ENCODE measurements at places on chromosomes 5 and 9.

DNA sequence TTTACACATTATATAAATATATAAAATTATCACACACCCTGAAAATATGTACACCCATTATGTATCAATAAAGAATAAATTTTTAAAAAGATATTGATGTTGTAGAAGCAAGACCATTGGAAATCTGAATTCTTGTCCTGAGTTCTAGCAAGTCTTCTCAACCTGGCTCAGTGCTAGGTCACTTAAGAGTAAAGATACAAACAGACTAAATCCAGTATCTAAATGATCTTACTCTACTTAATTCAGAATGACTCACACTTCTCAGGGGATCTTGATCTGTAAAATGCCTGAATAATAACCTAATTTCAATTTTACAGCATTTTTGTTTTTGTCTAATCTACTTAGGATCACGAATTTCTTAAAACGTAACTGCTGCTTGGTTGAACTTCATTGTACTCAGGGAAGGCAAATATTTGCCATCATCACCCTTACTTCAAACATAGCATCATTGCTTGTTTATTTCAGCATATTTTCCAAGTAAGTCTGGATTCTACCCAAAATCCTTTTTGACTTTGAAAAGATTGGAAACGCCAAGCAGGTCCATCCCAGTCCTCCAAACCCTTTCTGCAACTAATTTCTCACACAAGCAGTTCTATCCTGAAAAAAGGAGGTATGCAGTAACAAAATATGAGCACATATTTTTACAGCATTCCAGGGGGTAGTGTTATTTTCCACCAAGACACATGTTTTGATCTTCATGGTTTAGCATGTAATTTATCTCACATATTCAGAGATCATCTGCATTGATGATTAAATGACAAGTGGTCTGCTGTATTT is 582.6 kb downstream of the PSAT1 start:
- peak; percentile 74 for DNase-seq

DNA sequence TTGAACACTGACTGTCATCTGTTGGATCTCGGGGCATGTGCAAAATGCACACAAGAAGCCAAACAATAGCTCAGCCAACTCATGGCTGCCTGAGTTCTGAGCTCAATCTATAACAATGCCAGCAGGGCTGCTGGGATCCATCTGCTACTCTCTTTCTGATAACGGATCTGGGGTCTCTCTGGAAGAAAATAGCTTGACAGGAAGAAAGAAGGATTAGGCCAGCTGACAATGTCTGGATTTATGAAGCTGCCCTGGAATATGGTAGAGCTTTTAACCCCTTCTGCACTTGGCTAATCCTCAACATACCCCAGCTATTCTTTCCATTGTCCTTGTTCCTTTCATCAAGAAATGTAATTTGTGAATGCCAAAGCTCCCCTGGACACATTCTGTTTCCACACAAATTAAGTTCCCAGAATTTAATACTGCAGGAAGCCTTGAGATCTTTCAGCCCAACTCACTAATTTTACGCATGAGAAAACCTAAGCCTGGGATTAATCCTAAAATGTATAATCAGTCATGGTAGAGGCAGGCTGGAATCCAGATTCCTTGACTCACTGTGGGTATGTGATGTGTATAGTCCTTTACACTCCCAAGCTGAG is 62.7 kb upstream of the PCA3 start:
- no peak for DNase-seq

- peak; percentile 45 for DNase-seq
Measured at GRCh38 chr9:108671176-108671575, 184.6 kb downstream of the ACTL7B start.

DNA sequence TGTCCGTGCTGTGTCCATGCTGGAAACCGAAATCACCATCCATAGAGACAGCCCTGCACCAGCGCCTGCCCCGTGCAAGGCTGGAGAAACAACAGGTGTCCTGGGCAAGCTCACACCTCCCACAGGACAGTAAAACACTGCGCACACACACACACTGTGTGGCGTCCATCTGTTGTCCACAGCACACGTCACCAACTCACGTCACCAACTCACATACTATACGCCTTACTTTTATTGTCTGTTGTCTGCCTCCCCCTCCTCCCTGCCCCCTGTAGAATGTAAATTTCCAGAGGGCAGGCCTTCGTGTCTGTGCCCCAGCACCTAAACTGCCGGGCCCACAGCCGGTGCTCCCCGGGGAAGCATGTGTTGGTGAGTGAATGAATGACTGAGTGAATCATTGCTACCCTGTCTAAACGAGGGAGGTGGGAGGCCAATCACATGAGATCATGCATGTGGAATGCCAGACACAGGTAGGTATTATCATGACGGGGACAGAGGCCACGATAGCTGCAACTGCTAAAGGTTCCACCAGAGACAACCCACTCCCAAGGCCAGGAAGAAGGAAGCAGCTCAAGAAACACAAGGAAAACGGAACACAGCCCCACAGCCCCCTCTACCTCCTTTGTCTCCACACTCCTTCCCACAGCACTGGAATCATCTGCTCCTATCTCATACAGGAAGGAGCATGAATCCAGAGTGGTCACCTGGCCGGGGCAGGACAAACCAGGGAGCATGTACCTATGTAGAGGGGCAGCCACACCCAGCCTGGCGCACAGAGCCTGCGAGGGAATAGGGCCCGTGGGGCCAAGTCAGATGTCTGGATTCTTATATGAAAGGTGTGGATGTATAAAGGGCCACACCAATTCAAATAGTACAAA is 41.9 kb downstream of the STK10 start:
- DNase-seq, result no peak

GRCh38 chr5:178553517-178553916 is 36.7 kb downstream of the COL23A1 start:
- DNase-seq, result no peak

DNA sequence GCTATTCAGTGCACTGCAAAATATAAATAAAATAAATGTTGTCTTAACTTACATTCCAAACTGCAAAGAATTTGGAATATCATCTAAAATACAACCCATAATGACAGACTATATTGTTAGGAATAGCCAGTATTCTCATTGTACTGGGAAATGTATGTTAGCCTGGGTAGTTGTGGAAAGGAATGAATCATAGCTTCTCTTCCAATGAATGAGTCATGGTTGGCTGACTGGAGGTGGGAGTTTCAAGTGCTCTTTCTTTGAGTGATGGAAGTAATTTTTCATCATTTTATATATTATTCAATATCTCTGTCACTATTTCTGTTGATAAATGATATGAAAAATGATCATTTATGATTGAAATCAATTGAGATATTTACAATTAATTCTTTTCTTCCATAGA is 158.6 kb upstream of the ARRDC3 start:
- peak; percentile 5 for DNase-seq

GRCh38 chr5:21882074-21882745 is 970.9 kb downstream of the CDH12 start:
- no peak for DNase-seq

- peak; percentile 25 for DNase-seq
Measured at GRCh38 chr5:13566871-13567339, 377.6 kb downstream of the DNAH5 start.

- no peak for DNase-seq
Measured at GRCh38 chr5:52799358-52799982, 11.8 kb downstream of the ITGA1 start.

- DNase-seq, result no peak
Measured at GRCh38 chr9:91515074-91515687, 91.5 kb upstream of the NFIL3 start.

DNA sequence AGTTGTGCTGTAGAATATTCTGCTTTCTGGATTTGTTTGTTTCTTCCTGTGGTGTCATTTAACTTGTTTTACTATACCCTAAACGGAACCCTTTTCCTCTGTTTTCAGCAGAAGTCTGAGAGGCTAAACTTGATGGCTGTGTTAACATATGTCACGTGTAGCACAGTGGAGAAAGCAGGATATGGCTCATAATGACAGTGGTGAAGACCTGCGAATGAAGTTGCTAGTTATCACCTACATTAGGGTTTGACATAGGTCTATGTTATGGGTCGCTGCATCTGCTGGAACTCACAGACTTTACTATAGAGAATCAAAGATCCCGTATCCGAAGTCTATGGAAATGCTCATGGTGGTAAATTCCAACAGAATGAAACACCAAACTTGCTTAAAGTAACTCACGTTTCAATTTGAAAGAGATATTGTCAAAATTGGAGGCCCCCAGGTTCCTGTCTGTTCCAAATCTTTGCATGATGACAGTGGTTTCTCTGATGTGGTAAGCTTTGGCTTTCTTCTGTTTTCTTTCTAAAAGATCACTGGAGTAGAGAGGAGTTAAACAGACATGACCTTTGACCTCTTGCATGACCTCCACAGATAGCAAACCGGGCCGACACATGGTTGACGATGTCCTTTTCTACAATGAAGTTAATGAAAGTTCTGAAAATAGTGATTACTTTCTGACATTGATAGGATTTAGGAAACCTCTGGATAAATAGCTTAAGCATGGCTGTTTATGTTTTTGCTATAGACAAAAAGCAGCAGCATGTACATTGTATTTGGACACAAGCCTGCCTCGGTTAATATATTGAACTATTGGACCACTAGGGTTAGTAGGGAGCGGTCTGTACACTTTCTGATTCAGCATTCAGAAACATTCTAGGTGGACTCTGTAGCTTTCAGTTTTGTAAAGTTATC is 3.1 kb upstream of the CATSPER3 start:
- DNase-seq, result no peak

GRCh38 chr9:133105461-133105770 is 15.6 kb downstream of the RALGDS start:
- no peak for DNase-seq

GRCh38 chr9:83956086-83956435 is 24.0 kb downstream of the HNRNPK start:
- peak; percentile 42 for DNase-seq

DNA sequence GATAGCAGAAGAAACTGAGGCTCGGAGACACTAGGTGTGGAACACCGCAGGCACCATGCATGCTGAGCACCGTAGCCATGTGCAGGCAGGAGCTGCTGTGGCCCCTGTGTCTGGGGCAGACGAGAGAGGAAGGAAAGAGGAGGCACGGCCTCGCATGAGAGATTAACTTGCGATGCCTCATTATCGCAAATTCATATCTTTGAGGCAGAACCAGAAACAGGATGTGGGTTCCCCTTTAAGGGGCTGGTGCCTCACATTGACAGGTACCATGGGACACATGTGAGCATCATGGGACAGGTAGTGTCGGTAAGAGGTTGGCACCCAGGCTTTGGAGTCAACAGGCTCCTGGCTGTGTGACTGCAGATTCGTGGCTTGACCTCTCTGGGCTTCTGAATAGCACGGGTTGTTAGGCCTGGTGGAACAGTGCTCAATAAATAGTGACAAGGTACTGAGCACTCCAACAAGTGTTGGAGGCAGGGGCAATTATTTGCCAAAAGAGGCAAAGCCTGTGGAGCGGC is 40.8 kb downstream of the NAIF1 start:
- no peak for DNase-seq

GRCh38 chr9:94787266-94787665 is 60.8 kb downstream of the AOPEP start:
- no peak for DNase-seq

DNA sequence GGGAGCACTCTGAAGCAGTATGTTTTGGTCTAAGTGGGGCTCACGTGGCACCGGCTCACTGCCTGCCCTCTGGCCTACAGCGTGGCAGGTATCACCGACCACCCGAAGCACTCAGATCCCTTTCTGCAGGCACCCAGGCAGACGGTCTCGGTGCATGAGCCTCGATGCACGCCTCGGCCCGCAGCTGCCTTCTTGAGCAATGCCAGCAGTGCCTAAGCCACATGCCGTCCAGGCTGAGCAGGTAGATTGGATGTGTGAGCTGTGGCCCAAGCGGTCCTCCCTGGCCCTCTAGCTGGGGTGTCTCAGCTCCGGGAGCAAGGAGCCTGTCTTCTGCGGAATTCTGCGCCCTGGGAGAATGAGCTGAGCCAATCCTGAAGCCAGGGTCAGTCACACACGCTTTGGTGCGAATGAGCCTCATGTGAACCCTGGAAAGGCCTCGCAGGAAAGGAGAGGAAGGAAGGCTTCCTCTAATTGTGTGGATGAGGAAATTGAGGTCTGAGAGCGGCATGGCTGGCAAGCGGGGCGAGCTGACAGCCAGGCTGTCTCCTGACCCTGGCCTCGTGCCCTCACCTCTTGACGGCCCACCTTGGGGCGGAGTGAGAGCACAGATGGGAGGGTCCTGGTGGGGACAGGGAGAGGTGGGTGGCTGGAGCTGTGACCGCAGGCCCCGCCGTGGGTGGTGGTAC is 14.4 kb downstream of the RXRA start:
- DNase-seq, result no peak

DNA sequence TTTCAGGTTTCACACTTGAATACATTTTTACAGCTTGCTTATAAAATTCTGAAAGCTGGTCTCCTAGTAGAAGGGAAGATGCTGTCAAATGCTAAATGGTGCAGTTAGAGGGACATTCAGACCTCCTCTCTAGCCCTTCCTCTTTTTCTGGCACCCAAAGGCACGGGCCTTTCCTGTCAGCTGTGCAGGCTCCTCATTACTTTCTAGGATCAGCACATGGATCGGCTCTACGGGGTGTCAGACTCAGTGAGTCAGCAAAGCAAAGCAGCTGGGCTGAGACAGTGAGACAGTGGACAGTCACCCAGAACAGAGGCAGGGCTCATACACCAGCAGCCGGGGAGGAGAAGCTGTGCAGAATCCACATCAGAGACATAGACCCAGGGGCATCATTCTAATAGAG is 80.0 kb upstream of the TNC start:
- no peak for DNase-seq

- DNase-seq, result no peak
Measured at GRCh38 chr9:20242510-20243189, 379.6 kb downstream of the MLLT3 start.

- DNase-seq, result no peak
Measured at GRCh38 chr9:129383561-129384490, 205.8 kb upstream of the IER5L start.

DNA sequence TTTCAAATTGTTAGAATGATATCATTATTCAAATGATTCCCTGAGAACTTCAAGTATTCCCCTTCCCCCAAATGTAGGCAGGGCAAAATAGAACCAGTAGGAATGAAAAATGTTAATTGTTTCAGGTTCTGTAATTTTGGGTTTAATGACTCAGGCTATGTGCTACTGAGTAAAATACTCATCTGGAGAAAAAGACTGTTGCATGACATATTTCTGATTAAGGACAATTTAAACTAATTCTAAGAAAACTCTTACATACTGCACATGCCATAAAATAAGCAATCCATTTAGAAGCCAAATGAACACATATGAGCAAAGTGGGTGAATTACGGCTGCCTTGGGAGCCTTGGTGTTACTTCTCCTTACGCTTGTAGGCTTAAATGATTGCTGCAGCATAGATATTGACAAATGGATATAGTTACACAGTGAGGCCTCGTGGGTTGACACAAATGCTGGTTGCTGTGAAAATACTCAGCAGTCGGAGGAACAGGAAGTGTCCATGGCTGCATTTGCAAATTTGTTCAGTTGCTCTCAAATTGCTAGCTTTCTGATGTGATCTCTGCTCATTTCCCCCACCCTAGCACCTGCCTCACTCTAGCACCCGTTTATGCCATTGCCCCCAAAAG is 174.9 kb upstream of the DMAC1 start:
- DNase-seq, result no peak
